ENCODE measurements at places on chromosomes 7 and 10. TPM values are rescaled to one million over a fixed set of nuclear protein-coding genes. Genes with fewer than 3 reads are reported as not detected.
A peak's percentile ranks its signal among the peaks of the same experiment; 100 is the strongest.

DNA sequence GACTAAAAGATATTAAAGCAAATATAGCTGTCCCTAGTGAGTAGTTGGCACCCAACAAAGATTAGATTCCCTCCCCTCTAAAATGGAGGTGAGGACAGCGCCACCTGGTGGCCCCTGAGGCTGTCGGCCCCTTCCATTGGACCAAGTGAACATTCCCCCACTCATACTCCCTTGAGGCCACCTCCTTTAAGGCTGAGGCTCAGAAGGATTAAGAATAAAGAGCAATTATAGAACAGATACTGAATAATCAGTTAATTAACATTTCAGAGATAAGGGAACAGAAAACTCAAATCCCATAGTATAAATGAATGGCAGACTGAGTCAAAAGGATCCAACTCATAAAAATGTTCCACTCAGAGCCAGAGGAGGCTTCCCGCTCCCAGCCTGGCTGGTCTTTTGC lies 130.4 kb upstream of the GHITM start:
- peak; percentile 34 for DNase-seq

DNA sequence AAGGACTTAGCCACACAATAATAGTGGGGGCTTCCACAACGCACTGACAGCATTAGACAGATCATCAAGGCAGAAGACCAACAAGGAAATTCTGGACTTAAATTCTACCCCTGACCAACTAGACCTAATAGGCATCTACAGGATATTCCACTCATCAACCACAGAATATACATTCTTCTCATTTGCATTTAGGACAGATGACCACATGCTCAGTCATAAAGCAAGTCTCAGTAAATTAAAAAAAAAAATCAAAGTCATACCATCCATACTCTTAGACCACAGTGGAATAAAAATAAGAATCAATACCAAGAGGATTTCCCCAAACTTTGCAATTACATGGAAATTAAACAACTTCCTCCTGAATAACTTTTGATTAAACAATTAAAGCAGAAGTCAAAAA lies 155.9 kb downstream of the CDK14 start:
- peak; percentile 44 for DNase-seq

DNA sequence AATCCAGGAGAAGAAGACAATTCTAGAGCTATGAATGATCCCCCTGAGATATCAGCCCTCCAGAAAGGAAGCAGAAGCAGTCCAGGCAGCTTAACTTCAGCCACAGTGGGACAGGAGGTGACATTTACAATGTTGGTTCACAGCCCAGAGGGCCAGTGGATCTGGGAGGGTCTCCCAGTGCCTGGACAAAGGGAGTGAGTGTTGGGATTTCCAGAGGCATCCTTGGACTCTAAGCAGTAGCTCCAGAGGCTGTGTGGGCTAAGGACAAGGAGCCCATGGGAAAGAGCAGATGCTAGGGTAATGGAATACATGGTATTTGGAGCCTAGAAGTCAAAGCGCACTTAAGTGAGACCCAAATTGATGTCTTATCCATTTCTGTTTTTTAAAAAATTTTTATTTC lies 97.4 kb upstream of the NUPR2 start:
- no peak for DNase-seq

DNA sequence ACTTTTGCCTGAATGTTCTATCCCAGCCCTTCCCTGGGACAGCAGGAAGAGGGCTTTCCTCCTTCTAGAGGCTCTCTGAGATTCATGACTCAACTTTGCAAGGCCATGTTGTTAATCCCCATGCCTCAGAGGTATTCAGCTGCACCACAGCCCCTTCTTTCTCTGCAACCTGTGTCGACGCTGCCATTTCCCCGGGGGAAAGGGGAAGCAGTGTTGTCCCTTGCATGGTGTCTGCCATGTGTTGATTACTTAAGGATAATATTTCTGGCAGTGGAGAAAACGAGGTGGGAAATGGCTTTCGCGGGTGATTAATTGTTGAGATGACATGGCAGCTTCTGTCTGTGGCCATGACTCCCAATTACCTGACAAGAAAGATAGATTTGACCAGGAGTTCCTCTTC lies 133.1 kb downstream of the SORCS3 start:
- DNase-seq, result peak; percentile 43

GRCh38 chr10:102246261-102246660 lies 929 bp downstream of the GBF1 start:
- no peak for DNase-seq

- DNase-seq, result no peak
Observed at GRCh38 chr10:50541921-50542320, 81.8 kb downstream of the SGMS1 start.

DNA sequence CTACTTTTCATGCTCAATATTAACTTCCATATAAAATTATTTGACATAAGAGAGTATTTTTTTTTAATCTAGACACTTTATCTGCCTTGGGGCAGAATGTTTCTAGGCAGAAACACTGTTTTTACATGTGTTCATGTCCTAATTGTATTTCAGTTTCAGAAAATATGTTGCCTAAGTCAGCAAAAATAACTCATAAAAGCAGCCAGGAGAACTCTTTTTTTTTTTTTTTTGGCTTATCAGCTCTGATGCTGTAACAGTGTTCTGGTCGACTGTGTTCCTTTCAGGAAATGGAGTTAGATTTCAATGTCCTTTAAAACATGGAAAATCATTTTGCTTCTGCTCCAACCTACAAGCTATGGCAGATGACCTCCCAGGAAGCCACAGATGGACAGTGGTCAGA lies 63.2 kb upstream of the OPALIN start:
- DNase-seq, result no peak

DNA sequence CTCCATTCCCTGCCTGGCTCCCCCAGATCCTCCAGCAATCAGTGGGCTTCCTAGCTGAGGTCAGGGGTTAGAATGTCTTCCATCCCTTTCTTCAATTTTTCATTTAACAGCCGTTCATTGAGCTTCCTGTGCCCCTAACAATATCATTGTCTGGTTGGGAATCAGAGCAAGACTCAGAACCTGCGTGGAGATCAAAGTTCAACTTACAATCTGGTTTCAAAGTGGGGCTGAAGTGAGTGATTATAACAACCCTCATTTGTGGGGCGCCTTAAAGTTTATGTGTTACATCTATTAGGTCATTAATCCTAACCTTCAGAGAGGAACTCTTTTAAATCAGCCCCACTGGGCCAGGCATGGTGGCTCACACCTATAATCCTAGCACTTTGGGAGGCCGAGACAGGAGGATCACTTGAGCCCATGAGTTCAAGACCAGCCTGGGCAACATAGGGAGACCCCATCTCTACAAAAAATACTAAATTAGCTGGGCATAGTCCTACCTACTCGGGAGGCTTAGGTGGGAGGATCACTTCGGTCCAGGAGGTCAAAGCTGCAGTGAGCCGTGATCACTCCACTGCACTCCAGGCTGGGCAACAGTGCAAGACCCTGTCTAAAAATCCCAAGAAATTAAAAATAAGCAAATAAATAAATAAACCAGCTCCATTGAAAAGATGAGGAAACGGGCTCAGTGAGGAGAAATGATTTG lies 45.4 kb upstream of the SLF2 start:
- DNase-seq, result no peak

DNA sequence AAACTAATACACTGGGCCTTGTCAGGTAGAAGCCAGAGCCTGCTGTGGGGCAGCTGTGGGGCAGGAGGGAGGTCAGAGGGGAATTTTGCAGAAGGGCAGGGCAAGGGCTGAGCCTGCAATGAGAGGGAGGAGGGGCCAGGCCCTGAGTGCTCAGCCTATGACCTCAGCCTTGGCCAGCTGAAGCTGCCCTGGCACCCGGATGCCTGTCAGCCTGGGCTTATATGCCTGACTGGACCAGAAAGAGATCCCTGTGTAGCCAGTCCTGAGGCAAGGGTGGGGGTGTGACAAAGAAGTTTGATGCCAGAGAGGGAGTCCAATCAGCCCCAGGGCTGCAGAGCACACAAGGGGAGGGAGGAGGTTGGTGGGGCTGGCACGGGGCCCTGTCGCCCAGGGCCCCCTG lies 22.3 kb upstream of the PRRT4 start:
- no peak for DNase-seq

DNA sequence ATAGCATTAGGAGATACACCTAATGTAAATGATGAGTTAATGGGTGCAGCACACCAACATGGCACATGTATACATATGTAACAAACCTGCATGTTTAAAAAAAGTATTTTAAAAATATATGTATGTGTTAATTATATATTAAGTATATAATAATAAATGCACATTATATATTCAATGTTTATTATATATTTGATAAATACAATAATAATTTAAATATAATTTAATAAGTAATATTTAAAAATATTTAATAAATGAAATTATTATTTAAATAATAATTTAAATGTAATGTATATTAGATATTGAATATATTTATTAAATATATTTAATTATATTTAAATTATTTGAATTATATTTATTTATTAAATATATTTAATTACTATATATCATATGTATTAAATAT lies 661.3 kb upstream of the COBL start:
- DNase-seq, result no peak

DNA sequence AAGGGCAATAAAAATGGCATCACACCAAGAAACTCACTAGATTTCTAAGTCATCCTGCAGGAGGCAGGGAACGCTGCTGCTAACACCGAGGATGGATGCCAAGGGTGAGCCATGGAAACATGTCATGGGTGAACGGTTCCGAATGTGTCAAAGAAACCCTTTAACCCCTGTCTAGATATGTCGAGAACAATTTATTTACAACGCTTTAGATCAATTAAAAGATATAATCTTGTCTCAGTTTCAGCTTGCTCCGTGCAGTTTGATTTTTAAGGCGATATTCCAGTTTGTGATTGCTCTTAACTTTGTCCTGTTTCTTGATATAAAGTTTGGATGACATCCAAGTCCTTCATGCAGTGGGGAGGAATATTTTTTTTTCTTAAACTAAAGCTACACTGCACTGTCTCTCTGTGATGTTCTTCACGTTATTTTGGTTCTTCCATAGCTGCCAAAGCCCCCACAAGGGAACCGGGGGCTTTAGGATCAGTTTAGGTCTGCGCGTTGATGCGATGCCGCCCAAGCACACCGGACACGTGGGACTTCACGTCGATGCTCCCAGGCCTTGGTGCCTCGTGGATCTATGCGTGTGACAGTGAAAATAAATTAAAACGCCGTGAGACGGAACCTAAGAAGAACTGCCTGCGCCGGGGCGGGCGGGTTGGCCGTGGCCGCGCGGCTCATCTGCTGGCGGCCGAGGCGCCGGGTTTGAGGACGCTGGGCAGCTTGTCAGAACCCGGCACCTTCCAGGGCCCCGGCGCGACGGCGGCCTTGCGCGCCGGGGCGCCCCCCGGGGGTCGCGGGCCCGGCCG lies 220.3 kb downstream of the PHTF2 start:
- no peak for DNase-seq

GRCh38 chr10:128059982-128060293 lies 66.3 kb downstream of the MKI67 start:
- no peak for DNase-seq

GRCh38 chr7:146002008-146002407 lies 114.6 kb upstream of the CNTNAP2 start:
- DNase-seq, result no peak

- no peak for DNase-seq
Observed at GRCh38 chr10:98778277-98778759, 331.6 kb upstream of the HPS1 start.

DNA sequence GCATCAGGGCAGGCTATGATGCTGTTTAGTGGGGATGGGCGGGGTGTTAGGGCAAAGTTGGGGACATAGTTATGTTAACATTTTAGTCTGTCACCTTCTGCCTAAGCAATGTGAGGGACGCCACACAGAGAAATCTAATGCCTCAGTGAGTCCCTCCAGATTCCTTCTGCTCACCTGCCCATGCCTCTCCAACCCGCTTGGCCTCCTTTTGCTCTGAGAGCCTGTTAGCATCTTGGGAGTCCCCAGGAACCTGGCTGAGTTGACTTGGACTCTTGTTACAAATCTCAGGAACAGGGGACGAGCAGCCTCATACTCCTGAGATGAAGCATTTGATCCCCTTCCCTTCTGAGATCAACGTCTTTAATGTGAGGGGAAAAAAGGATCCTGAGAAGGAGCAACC lies 336.8 kb downstream of the CCSER2 start:
- DNase-seq, result no peak

- DNase-seq, result no peak
Observed at GRCh38 chr10:121721257-121721656, 123.0 kb upstream of the FGFR2 start.

DNA sequence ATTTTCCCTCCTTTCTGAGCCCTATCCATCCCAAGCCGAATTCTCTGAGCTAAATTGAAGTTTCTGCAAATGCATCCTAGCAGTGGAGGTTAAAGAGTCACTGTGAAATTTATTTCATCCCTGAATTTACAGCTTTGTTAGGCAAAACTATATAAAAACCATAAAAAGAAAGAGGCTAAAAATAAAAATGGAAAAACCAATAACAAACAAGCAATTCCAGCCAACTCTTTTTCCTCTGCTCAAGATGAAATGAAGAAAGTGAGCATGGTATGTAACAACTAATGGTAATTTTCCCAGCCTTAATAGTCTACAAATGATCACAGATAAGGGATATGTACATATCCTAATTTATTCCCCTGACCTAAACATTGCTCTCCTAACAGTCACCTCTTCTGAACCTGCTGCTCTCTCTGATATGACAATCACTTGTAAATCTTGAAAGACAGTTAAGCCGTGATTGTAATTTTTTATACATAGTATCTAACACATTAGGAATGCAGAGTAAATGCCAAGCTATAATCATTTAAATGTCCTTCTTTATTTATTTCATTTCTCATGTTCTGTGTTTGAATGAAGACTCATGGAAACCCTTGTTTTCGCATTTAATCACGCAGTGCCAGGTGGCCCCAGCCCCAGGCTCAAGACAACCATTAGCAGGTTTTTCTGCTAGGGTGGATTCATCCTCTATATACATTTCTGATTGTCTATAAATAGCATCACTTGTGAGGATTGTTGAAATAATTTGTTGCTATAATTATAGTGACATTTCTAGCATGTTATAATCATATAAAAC lies 48.6 kb upstream of the NRP1 start:
- no peak for DNase-seq

GRCh38 chr10:3067859-3068179 lies 471 bp downstream of the PFKP start:
- DNase-seq, result no peak

DNA sequence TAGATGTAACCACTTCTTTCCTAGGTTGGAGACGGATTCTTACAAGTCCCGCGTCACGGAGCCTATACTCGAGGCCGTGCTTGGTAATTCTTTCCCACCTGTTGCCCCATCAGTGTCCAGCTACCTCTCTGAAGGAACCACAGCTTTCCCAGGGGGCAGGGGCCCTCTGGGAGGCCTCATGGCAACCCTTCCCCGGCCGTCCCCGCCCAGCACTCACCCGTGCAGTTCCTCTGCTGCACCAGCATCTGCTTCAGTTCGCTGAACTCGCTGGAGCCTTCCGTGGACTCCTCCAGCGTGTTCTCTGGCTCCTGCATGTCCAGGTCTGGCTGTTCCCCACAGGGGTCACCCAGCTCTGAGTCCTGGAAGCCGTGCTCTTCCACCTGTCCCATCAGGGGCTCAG lies 24.5 kb downstream of the ZNF777 start:
- no peak for DNase-seq

HNRNPH3 gene
- 20.9 TPM for total RNA-seq

DNAJC12 gene
- total RNA-seq, result 0.98 TPM

ARL3 gene
- total RNA-seq, result 5.4 TPM

COBL gene
- total RNA-seq, result 1.2 TPM

PVRIG gene
- not detected for total RNA-seq

EPDR1 gene
- 48.6 TPM for total RNA-seq

PALD1 gene
- total RNA-seq, result 1.4 TPM

FBXO24 gene
- total RNA-seq, result 0.37 TPM

PYROXD2 gene
- total RNA-seq, result 3.8 TPM

MORN4 gene
- total RNA-seq, result 1.9 TPM

SLC18A3 gene
- not detected for total RNA-seq

SOSTDC1 gene
- total RNA-seq, result not detected

RTKN2 gene
- 6.2 TPM for total RNA-seq

GALNT17 gene
- total RNA-seq, result not detected

WDR86 gene
- not detected for total RNA-seq

CDC123 gene
- 469 TPM for total RNA-seq

ABCF2 gene
- total RNA-seq, result 83.9 TPM
